ENCODE measurements at places on chromosomes 12 and 14.

DNA sequence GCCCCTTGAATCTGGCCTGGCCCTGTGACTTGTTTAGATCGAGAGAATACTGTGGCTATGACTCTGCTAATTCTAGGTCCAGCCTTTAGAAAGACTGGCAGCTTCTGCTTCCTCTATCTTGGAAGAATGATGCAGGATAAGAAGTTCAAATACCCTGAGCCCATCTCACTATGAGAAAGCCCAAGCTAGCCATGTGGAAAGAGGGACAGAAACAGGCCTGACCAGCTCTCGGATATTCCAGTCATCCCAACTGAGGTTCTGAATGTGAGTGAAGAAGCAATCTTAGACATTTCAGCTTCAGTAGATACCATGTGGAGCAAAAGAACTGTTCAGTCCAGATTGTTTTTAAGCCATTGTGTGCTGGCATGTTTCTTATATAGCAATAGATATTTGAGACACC, 17.3 kb upstream of the KRR1 start:
- no peak for DNase-seq

GRCh38 chr14:23153851-23154796, 29.3 kb downstream of the SLC7A8 start:
- peak; percentile 87 for DNase-seq

DNA sequence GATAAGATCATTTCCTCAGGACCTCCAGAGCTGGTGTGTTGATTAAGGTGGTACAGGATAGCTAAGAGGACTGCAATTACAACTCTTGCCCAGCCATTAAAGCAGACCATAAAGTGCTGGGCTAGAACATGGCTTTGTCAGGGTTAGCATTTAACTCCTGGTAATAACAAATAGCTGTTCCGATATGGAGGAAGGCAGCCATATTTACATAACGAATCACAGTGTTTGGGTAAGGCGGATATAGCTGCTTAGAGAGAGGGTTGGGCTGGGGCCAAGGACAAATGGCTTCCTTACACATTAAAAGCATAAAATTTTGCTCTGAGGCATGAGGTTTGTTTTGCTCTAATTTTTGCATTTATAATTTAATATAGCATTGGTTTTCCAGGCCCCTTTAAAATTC, 297.7 kb upstream of the DDHD1 start:
- DNase-seq = no peak

DNA sequence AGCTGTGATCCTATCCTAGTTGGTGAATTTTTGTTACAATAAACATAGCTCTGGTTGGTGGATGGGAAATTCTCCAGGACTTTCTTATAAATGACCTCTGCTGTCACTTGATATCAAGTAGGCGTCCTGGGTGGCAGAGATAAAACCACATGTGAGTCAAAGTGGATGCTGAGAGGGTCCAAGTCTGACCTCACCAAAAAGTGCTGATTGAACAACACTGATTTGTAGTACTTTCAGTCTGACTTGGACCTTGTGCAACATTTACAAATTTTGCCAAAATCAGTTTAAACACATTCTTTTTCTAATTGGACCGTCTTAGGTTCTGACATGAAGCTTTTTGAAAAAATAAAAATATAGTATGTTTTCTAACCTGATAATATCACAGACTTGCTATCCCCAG, 585.6 kb downstream of the GALC start:
- no peak for DNase-seq

DNA sequence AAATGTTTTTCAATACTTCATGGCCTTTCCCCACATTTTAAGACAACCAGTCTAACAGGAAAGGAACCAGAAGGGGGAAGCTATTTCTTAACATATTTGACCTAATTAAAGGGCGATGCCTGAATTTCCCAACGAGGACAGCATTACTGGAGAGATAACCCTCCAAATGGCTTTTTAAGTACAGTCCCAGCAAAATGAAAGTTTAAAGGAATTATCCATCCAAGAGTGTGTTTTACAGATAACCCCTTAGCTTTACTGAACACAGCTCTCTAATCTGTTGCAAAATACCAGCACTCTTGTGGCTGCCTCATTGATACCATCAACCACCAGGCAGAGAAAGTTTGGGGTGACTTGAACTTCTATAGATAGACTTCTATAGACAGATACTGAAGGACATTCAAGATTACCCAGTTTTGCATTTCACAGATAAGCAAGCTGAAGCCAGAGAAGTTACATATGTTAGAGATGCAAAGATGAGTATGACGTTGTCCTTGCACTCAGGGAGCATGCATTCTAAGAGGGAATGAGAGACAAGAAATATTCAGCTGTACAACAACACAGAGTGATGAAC, 41.3 kb upstream of the DUSP6 start:
- no peak for DNase-seq

- DNase-seq = peak; percentile 71
Measured at GRCh38 chr12:120100630-120101029, 15.9 kb downstream of the RAB35 start.

DNA sequence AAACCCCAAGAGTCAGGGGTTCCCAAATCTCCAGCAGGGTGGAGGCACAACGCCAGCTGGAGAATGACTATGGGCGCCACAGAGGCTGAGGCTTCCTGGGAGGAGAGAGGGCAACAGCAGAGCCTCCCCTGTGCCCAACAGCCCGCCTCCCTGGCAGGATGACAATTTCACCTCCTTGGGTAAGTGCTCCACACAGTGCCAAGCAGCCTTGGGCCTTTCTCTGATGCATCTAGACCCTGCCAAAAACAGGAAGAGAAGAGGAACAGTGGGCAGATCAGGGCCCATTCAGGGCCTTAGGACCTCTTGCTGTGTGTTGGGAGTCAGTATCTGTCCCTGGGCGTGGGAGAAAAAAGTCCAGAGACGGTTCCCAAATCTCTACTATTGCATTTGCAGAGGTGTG, 5.0 kb upstream of the OR10P1 start:
- no peak for DNase-seq

- no peak for DNase-seq
Measured at GRCh38 chr14:67440513-67440912, 28.5 kb upstream of the PLEK2 start.

DNA sequence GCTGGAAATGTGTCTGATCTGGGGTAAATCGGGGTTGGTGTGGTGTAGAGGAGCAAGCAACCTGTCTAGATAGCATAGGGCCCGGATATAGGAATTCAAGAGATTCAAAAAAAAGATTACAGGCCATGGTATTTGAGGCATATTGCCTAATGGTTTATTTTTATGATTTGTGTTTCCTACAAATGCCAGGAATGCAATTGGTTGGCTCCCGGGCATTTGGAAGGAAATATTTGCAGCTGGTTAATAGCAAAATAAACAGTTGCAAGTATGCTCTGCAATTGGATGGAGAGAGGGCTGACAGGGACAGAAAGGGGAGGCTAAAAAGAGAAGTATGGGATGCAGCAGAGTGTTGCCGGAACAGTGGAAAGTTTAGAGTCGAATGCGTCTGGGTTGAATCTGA, 315.6 kb upstream of the ATP2B1 start:
- no peak for DNase-seq

DNA sequence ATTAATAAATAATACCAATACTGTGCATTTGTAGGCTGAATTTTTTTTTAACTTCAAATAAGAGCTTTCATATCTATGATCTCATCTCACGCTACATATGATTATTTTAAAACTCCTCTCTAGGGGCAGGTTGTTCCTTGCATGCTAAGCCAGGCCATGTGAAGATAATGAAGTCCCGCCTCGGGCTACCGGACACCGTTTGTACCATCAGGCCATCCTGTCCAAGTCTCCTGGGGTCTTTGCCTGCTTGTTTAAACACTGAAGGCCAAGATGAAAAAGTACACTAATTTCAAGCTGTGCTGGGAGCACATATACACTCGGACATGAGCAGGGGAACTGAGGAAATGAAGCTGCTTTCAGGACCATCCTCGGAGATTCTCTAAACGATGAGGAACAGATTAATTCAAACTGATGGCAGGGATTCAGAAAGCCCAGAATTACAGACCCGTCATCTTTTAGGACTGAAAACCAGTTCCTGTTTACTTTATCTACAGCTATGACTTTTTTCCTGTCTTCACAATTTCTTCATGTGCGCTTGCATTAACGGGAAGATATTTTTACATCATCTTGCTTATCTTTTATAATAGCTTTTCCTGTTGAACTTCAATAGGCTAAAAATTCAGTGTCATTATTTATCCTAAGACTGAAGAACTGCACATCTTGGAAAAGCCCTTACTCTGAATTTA, 6.3 kb upstream of the ABHD12B start:
- DNase-seq = no peak

GRCh38 chr12:105347499-105347898, 17.0 kb downstream of the C12orf75 start:
- no peak for DNase-seq

GRCh38 chr14:46985529-46986380, 334.2 kb upstream of the RPL10L start:
- no peak for DNase-seq

DNA sequence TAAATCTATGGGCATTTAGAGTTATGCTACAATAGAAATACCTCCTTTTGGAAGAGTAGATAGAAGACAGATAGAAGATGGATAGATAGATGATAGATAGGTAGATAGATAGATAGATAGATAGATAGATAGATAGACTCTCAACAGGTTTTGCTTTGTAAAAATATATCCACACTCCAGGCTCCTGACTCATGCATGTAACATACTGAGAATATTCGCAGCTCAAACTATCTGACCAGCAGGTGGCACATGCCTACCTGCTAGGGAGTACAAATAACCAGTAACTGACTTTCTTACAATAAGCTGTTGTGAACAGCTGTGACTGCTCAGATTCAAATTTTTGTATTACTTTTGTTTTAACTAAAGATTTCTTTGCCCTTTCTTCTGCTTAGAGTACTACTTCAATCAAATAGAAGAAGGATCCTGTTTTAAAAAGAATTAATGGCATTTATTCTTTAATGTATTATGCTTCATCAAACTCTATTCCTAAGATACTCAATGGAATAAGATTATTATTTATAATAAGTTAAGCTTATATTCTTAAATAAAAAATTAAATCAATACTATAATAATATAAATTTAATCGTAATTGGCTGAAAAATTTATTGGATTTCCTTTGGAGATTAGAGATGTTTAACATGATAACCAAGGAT, 15.8 kb upstream of the CPNE8 start:
- DNase-seq = no peak

- DNase-seq = peak; percentile 9
Measured at GRCh38 chr14:101253948-101254347, 307.3 kb upstream of the DIO3 start.

DNA sequence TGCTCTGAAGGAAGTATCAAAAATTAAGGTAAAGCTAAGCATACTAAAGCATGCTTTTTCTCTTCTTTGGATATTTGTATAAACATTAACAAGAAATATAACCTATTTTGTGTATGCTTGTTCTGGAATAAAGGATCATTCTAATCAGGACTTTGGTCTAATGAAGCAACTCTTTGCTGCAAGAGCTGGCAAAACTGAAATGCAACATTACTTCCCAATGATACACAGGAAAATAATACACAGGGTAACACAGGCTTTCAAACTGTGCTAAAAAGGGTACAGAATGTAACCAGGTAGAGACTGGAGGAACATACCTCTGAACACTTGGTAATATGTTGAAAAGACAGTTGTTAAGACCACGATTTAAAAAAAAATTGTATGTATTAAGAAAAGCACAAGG, 222.5 kb upstream of the DIO2 start:
- no peak for DNase-seq

GRCh38 chr14:77133720-77134338, 7.8 kb downstream of the ZDHHC22 start:
- peak; percentile 82 for DNase-seq

GRCh38 chr12:123905319-123905925, 67.2 kb downstream of the CCDC92 start:
- DNase-seq = peak; percentile 58

DNA sequence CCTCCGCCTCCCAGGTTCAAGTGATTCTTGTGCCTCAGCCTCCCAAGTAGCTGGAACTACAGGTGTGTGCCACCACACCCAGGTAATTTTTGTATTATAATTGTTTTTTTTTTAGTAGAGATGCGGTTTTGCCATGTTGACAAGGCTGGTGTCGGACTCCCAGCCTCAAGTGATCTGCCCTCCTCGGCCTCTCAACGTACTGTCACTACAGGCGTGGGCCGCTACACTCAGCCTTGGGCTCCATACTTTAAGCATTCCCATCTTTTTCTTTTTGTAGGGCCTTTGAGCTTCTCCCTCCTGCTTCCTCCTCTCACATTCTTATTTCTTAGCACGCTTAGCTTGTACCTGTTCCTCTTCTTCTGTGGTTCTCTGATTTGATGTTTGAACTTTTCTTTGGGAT, 62.8 kb downstream of the SERPINA3 start:
- no peak for DNase-seq

DNA sequence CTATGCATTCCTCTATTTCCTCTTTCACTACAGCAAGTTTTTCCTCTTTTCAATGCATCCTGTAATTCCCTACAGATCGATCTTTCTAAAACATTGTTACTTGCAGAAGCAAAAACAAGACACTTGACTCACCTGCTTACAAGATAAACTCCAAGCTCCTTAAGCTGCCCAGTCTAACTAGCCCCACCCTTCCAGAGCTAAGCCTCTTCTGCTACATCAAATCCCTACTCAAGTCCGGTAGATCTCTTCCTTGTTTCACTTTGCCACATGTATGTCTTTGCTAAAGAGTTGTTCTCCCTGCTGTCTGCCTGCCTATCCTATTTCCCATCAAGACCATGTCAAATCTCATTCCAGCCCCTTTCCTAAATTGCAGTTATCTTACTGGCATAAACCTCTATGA, 724.8 kb downstream of the C12orf50 start:
- no peak for DNase-seq

GRCh38 chr12:132275110-132275531, 54.3 kb downstream of the GALNT9 start:
- DNase-seq = peak; percentile 89

GRCh38 chr12:48556631-48557030, 13.2 kb downstream of the LALBA start:
- no peak for DNase-seq

DNA sequence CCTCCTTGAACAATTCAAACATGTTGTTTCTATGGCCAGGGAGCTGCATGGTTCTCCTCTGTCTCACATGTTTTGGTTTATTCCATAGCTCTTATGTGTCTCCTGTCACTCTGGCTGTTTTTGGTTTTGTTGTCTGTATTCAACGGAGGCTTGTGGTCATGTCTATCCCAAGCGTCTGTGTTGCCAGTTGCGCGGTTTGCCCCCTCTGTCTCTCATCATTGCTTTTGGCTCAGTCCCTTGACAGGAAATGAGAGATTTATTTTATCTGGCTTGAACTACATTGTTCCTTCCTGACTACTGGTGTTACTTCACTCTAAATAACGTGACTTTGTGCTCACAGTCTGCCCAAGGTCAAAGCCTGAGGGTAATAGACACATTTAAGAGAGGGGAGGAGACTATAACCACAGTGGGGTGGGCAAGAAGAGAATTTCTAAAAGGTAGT, 96.4 kb upstream of the SOX5 start:
- DNase-seq = peak; percentile 40

GRCh38 chr14:94373708-94374107, 14.7 kb downstream of the SERPINA1 start:
- no peak for DNase-seq

GRCh38 chr14:74855945-74856344, 20.0 kb downstream of the PROX2 start:
- DNase-seq = no peak

DNA sequence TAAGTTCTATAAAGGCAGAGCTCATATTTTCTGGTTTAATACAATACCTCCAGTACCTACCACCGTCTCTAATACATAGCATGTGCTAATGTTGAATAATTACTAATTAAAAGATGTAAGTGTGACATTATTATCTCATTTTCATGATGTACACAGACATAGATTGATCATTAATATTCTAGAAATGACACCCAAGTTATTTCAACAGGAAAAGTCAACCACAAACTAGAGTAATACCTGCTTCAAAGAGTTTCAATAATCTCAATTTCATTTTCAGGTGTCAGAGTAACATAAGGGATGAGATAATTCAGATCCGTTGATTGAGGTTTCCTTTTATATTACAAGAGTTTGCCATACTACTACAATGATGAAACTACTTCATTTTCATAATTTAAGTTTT, 388.9 kb downstream of the SOX5 start:
- no peak for DNase-seq
